ENCODE measurements at places on chromosomes 4 and X.

- DNase-seq: peak; percentile 61
These were observed 79.4 kb upstream of the TNIP3 start for GRCh38 chr4:121243485-121243884.

DNA sequence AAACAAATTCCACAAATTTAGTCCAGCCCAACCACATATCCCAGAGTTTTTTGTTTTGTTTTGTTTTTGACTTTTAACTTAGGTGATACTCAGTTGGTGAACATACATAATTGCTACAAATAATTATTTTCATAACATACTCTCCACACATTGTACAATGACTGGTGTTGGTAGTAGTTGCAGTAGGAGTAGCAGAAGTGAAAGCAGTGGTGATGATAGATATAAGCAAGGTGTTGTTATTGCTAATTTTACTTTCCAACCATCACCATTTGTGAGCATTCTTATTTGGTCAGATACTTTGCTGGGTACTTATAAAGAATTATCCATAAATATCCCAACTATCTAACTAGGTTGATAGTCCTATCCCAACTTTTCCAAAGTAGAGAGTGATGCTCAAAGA is 47.3 kb downstream of the ARHGAP24 start:
- DNase-seq: no peak

DNA sequence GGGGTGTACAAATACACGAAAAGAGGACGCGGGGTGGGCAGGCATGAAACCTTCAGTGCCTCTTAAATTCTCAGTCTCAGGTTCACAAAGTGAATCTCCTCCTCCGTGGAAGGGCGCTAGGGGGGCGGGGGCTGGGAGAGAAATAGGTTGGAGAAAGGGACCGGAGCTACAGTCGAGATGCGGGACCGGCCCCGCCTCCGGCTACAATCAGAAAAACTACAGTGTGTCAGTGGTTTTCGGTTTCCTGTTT is 3.4 kb downstream of the MAML3 start:
- DNase-seq: peak; percentile 67

GRCh38 chr4:139659735-139660424 is 5.7 kb upstream of the MGST2 start:
- no peak for DNase-seq

Data from activated naive CD4-positive, alpha-beta T cell treated with Interleukin-2 at 50 U/mL for 16 hours (primary cell).